ENCODE measurements at places on chromosomes 16 and 17. TPM values are rescaled to one million over a fixed set of nuclear protein-coding genes. Genes with fewer than 3 reads are reported as not detected.
A peak's percentile ranks its signal among the peaks of the same experiment; 100 is the strongest.

Gene IGFBP4
- total RNA-seq, result 375 TPM

Gene ITGAX
- 0.34 TPM for total RNA-seq

Gene CCDC102A
- total RNA-seq, result 12.6 TPM

Gene BFAR
- 117 TPM for total RNA-seq

Gene CSH1
- total RNA-seq, result not detected

- DNase-seq, result no peak
These were observed 8.7 kb downstream of the ZDHHC7 start for GRCh38 chr16:85002608-85003007.

DNA sequence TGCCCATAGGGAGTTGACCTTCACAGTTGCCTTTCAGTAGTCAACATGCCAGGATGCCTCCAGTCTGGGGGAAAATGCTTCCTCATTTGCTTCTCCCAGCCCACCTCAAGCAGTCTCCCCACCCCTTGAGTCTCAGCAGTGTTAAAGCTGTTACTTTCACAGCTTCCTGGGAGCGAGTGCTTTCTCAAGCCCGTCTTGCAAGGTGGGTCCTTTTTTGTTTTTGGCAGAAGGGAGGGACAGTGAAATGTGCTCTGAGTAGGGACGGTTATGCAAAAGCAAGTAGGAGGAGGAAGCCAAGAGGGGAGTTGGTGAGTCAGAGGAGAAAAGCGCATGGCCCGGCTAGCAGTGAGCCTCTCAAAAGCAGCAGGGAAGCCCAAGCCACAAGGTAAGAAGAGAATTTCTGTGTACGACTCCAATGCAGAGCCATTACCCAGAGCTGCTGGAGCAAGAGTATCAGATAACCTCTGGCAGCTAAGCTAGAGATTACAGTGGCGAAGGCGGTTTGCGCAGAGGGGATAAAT, at the start of gene CHST4:
CHST4 (plus strand) TSS at position 316 of the 521 bp plus-strand sequence. CDS start 10,252 bp downstream, outside the sequence.
- no peak for DNase-seq

DNA sequence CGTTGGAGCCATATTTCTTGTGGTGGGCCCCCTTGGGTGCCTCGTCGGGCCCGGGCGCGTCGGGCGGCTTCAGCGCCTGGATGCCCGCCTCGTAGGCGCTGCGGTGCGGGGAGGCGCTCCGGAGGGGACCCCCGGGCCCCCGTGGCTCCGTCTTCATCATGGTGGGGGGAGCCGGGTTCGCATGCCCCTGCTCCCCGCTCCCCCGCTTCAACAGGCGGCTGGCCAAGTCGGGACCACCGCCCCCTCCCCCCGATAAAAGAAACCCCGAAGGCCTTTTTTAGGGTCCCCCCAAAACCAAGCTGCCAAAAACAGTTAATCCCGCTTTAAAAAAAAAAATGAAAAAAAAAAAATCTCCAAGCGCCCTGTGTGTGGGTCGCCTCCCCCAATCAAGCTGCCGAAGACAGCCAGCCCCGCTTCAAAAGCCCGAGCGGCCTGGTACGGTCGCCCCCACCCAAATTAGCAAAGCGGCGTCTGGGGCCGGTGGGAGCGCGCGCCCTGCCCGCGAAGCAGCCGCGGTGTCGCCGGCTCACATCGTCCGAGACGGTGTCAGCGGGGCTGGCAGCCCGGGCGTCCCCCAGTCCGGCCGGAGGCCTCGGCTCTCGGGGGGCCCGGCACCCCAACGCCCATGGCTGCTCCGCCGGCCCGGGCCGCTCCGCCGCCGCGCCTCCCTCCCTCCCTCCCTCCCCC, at the start of gene PPP1R9B:
PPP1R9B (minus strand) TSS at position 324 of the 687 bp plus-strand sequence; CDS start at position 160, 164 bp downstream.
- DNase-seq, result no peak

GRCh38 chr16:75011634-75012307, 12.9 kb downstream of the ZNRF1 start:
- DNase-seq, result peak; percentile 81

- DNase-seq, result no peak
These were observed 17.1 kb downstream of the RND2 start for GRCh38 chr17:43042025-43042628.

DNA sequence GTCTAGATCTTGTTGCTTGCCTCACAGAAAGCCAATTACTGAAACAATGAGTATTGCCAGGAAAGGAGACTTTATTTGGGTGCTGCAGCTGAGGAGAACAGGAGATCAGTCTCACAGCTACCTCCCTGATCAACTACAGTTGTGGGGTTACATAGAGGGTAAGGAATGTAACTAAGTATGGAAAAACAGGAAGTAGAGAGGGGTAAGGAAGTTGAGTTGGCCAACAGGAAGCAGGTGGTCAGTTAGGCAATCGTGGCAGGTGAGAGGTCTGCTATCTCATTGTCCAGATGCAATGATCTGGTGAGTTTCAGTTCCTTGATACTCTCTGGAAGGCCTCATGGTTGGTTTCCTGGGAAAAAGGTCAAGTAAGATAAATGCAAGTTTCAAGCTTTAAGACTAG, 333.1 kb upstream of the GOT2 start:
- DNase-seq, result peak; percentile 59

DNA sequence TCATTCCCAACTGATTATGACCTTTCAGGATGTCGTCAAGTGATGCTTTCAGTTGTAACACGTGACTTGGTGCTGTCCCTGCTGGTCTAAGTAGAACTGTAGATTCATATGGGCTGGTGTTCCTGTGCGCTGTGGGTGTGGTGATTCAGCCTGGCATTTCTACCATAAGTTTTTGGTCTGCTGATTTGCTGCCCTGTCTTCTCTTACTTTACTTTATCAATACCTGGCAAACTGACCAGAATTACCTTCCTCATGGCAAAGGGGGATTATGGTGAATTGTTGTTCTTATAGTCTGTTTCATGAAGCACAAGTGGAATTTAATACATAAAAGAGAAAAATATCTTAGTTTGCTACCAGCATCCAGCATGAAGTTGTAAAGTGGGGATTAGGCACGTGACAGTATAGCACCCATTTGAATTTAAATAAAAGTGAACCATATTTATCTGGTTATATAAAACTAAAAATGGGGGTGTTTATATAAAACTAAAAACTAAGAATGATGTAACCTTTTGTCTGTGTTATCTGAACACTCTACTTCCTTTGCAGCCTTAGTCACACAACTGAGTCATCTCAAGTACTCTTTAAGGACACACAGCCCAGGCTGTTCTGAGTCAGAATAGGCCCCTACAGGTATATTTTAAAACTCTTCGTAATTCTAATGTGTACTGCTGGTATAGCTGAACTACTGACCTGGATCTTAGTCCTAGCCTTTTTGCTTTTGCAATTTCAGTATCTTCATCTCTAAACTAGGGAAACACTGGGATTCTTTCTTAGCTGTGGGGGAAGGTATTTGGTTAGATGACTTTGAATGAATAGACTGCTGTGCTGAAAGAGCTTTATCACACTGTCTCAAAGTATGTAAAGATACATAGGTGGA, 28.3 kb downstream of the TTC19 start:
- peak; percentile 93 for DNase-seq

GRCh38 chr17:80279895-80280294, 19.2 kb downstream of the RNF213 start:
- peak; percentile 80 for DNase-seq

GRCh38 chr17:31318298-31318801, 3.1 kb downstream of the EVI2A start:
- no peak for DNase-seq

GRCh38 chr16:11757671-11758545, 15.3 kb upstream of the TXNDC11 start:
- DNase-seq, result peak; percentile 65

- DNase-seq, result peak; percentile 71
These were observed 522 bp upstream of the VEZF1 start for GRCh38 chr17:57988301-57989250.

DNA sequence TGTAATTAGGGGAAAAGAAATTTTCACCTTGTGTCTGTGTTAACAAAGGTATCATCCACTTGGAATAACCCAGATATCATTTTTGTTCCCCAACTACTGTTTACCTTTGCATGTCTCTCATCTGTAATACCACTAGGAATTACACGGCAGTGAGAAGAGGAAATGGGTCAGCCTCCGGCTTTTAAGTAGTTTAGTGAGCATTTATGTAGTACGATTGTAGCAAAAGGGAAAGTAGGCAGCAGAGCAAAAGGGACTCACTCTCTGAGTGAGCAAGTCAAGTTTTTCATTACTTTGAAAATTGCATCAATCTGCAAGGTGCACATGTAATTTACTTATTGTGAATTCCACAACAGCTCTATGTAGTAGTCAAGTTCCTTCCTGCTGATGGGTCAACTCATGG, 11.2 kb downstream of the PHF12 start:
- DNase-seq, result peak; percentile 58

- no peak for DNase-seq
These were observed 1208.6 kb downstream of the CDH11 start for GRCh38 chr16:63913290-63913689.

DNA sequence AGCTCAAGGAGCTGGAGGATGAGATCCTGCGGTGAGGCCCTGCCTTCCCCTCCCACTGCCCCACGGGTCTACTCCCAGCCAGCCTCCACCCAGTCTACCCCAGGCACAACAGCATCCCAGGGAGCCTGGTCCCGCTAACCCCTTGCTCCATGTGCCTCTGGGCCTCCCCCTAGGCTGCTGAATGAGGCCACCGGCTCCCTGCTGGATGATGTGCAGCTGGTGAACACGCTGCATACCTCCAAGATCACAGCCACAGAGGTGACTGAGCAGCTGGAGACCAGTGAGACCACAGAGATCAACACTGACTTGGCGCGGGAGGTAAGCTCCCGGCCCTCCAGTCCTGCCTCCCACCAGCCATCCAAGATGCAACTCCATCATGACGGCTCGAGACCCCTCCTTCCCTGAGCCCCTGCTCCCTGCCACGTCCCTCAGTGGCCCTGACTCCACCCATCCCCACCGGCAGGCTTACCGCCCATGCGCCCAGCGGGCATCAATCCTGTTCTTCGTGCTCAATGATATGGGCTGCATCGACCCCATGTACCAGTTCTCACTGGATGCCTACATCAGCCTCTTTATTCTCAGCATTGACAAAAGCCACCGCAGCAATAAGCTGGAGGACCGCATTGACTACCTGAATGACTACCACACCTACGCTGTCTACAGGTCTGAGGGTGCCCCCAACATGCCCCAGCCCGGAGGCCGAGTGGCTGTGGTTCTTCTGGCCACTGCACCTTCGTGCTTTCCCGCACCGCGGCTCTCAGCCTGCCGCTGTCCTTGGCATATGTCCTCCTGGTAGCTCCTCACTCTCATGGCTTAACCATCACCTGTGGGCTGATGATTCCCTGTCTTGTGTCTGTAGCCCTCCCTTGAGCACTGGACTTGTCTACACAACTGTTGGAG, 15.0 kb upstream of the KDM6B start:
- no peak for DNase-seq

DNA sequence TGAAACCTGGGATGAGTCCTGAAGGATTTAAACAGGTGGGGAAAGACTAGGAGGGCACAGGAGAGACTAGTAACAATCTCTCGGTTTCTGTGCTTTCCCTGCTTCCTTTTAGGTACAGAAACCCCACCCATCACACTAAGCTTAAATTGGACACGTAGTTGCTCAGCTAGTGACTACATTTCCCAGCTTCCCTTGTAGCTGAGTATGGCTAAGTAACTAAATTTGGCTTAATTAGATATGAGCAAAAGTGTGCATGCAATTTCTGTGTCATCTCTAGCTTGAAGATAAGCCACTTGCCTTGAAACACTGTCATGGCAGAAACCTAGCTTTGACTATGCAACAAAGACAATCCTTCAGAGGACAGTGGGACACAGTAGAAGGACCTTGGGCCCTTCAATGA, 36.5 kb downstream of the CACNG1 start:
- DNase-seq, result no peak

DNA sequence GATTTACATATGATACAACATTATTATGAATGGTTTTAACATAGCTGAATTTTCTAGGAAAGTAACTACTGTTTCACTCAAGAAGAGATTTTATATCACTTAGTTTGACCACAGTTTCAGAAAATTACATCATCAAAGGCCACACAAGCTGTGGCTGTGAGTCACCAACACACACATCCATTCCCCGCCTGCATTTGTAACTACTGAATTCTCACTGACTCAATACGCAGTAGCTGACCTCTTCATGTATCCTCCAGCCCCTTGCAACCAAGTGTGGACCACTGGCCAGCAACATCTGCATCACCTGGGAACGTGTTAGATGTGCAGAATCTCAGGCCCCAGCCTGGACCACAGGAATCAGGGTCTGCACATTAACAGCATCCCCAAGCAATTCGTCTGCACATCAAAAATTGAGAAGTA, 197.6 kb downstream of the XYLT1 start:
- DNase-seq, result no peak

DNA sequence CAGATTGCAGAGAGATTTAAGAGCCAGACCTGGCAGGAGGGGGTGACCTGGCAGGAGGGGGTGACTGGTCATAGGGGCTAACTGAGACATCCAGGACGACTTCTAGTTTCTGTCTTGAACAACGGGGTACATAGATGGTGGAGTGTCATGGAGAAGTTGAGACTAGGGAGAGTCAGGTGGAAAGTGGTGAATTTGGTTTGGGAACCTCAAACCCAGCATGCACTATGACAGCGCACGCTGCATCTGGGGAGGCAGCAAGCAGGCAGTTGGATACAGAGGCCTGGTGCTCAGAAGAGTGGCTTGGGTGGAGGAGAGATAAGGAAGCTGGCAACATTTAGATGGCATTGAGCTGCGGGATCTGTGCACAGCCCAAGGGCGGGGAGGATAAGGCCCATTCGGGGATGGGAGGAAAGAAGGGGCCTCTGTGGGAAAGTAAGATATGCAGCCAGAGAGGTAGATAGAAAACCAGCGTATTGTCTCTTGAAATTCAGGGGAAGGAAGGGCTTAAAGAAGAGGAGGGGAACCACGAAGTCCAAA, 4.5 kb downstream of the RIPOR1 start:
- DNase-seq, result no peak

DNA sequence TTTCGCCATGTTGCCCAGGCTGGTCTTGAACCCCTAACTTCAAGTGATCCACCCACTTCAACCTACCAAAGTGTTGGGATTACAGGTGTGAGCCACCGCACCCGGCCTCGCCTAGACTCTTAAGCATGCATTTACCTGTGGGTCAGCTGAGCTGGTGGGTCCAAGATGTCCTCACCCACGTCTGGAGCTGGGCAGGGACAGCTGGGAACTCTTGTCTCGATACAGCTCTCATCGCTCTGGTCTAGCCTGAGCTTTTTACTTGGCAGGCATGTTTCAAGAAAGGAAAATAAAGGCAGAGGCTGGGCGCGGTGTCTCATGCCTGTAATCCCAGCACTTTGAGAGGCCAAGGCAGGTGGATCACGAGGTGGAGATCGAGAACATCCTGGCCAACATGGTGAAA, 56.9 kb upstream of the PHOSPHO1 start:
- no peak for DNase-seq

DNA sequence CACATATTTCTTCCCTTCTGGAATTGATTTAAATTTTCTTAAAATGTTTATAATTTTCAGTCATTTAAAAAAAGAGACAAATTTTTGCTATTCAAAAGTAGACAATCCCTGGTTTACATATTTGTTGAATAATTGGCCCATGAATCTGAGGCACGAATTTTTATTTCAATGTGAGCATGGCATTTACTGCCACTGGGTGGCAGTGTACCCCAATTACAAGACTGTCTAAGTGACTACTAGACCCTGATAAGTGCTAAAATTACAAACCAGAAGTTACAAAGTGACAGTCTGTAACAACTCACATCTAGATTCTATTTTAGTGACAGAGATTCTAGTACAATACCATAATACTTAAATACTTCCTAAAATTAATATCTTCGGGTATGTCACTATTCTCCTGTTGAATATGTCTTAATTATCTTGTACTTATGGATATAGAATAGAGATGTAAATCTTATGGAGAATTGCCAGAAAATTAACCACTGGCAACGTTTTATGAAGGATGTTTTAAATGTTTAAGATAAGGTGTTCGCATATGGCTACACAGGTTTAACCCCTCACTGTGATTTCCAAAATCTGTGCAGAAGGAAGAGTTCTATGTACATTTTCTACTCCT, 235.8 kb downstream of the MAP2K4 start:
- peak; percentile 64 for DNase-seq

GRCh38 chr17:59533694-59534093, 31.7 kb upstream of the DHX40 start:
- DNase-seq, result no peak

Data from dermis blood vessel endothelial cell (primary cell).